ENCODE measurements at places on chromosomes 16 and 17.

DNA sequence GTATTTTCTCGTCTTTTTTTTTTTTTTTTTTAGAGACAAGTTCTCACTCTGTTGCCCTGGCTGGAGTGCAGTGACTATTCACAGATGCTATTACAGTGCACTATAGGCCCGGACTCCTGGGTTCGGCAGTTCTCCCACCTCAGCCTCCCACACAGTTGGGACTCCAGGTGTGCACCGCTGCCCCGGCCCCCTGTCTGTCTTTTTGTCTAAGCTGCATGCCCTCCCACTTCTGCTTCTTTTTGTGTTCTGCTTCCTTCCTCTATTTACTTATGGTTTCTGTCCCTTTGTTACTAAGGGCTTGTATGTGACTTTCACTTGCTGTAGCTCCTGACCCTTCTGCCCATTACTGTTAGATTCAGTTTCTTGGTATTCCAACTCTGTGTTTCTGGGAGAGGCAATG lies 20.5 kb downstream of the SLC7A6 start:
- DNase-seq = no peak

DNA sequence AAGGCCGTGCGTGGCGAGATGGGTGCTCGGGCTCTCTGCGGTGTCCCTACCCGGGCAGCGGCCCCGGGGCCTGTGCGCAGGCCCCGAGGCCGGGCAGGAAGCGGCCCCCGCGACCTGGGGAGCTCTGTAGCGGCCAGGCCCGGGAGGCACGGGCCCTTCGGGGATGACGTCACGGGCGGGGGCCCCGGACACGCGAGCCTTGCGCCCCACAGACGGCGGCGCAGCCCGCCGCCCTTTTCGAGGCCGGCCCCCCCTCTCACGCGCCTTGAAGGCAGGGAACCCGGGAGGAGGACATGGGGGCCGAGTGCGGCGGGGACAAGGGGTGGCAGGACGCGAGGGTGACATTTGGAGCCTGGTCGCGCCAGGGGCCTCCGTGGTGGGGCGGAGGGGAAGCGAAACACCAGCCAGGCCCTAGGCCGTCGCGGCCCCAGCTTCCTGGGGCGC lies 1.1 kb downstream of the RAI1 start:
- no peak for DNase-seq

DNA sequence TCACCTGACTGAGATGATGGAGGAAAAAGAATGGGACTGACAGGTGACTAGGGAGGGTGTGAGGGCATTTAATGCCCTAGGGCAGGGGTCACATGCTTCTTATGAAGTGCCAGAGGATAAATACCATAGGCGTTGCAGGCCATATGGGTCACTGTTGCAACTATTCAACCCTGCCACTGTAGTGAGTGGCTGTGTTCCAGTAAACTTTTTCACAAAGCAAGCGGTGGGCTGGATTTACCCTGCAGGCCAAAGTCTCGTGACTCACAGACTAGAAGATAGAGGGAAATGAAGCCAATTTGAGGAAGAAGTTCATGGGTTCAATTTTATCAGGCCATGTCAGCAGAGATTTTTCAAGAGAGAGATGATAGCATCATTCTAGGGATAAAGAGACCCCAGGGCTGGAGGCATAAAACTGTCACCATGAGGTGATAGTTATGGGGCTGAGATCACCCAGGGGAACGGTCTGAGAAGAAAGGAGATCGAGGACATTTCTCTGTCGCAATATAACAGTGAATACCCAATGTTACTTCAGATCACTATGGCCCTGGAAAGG lies 8.6 kb downstream of the ARHGAP17 start:
- no peak for DNase-seq

GRCh38 chr17:6327007-6327406 lies 107.9 kb downstream of the AIPL1 start:
- DNase-seq = no peak

- no peak for DNase-seq
Measured at GRCh38 chr17:41029633-41030245, at the start of gene KRTAP1-4. TSS of gene KRTAP1-4 (minus strand) at chr17:41030195. CDS start at chr17:41030078, 117 bp downstream.

- DNase-seq = no peak
Measured at GRCh38 chr17:6072157-6072556, 2.0 kb downstream of the WSCD1 start.
